ENCODE measurements at places on chromosomes 2 and 18.

GRCh38 chr18:1253827-1254226 is 349.2 kb downstream of the ADCYAP1 start:
- no peak for DNase-seq

GRCh38 chr2:6788614-6789013 is 77.1 kb downstream of the CMPK2 start:
- no peak for DNase-seq

- DNase-seq, result no peak
Measured at GRCh38 chr2:10045561-10046355, 2.4 kb downstream of the KLF11 start.

DNA sequence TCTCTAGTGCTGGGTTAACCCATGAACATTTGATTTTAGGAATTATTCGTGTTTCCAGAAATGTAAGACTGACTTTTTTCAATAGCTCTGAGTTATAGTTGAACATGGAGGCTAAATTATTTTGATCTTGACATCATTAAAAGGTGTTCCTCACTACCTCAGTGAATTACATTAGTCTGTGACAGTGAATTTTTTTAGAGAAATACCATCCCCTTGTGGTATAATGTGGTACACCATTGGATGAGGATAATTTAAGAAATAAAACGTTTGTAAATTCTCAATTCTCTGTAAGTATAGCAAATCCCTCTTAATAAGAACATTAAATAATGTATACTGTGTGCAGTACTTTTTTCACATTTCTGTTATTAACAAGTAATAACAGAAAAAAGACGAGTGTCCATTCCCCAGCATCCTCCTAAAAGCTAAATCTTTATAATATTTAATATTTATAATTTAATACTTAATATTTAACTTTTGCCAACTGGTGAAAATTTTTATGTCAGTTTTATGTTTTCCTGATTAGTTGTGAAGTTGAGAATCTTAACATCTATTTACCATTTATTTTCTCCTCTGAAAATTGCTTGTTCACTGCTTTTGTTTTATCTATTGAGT is 70.3 kb upstream of the CWC22 start:
- no peak for DNase-seq

DNA sequence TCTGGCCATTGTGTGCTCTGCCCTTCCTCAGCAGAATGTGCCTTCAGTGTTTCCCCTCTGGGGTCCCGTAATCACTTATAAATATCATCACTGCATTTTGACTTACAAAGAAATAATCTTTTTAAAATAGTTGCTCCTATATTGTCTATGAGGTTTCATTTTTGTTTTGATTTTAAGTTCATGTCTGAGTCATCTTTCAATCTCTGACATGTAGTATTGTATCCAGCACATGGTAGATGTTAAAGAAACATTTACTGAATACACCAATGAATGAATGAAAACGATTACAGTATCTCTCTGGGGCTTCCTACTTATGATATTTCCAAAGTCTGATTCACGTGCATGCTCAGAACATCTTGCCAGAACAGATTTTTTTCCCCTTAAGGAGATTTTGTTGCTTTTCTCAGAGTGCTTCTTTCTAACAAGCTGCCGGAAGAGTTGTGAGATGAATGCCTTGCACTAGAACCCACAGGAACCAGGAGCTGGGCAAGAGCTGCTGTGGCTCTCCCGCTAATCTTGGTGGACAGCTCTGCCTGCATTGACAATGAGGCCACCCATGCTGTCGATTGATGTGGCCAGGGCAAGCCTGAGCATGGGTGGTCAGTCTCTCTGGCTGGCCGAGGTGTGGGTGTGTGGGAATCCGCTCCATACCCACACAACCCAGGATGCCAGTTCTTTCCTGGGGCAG is 199.4 kb downstream of the CYRIA start:
- no peak for DNase-seq

DNA sequence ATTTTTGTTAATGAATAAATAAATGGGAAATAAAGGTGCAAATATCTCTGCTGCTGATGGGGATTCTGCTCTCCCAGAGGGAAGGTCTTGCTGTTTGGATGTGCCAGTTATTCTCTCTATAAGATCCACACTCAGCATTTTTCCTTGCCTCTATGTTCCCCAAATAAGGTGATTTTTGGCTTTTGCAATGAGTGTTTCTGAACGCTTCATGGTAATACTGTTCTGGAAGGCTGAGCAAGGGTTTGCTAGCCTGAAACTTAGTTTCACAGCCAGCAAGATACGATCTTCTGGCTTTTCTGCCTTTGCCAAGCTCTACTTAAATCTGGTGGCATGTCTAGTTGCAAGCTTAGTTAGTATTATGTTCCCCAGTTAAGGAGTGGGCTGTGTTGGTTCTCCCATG is 114.6 kb downstream of the LPIN1 start:
- DNase-seq, result no peak

GRCh38 chr2:225334514-225334913 is 65.0 kb upstream of the NYAP2 start:
- DNase-seq, result no peak

DNA sequence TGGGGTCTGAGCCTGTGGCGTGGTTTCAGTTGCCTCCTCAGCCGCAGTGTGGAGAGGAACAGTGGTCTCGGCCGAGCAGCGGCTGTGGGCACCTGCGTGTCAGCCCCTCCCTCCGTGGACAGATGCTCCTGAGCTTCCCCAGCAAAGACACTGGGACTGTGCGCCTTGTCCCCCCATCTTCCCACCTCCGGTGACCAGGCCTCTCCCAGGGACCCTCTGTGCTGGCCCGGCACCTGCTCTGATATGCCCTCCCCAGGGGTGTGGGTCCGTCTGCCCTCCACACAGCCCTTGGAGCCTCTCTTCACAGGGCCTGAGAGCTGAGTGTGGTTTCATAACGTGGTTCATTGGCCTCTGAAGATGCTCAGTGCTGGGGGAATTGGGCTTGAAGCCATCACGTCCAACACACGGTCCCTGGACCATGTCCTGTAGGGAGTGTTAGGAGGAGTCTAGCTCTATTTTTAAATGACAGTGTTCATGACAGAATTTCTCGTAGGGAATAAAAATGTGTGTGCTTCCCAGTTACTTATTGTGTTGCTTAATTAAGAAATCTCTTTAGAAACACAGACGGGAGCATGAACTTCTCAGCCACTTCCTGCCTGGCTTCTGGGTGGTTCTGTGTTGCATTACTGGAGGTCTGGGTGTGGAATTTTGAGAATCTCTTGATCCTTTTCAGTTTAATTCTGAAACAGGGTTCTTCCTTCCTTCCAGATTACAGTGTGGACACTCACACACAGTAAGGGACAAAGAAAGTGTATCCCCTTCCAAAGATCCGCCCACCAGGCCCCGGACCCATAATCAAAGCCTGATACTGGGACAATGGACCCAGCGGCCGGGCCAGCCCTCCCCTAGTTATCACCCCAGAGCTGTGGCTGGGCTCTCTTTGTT is 110.7 kb downstream of the NFATC1 start:
- DNase-seq, result no peak

GRCh38 chr2:128362176-128362888 is 43.7 kb upstream of the HS6ST1 start:
- no peak for DNase-seq

DNA sequence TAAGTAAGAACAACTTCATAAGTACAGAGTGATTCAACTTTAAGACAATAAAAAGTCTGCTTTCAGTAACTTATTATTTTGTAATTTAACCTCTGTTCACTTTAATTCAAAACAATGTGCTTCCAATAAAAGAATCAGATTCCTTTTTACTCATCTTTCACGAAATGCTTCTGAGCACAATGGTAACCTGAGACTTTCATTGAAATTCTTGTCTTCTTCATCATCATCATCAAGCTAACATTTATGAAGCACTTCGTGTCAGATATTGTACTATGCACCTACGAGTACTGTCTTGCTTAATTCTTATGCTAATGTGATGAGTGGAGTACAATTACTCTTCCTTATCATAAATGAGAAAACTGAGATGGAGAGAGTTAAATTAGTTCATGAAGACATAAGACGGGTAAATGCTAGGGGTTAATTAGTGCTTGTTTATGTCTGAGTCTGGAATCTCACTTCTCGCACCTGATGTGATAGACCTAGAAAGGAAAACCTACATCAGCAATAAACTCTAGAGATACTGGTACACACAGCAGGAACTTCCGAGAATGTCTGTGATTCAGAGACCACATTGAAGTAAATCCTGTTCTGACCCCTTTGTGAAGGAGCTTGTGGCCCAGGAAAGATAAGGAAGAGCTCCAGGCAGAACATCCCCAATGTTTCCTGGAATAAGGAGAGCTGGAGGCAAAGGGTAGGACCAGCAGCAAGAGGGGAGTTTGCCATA is 227.6 kb upstream of the ETAA1 start:
- DNase-seq, result no peak

GRCh38 chr2:179843541-179843940 is 17.9 kb downstream of the ZNF385B start:
- no peak for DNase-seq

DNA sequence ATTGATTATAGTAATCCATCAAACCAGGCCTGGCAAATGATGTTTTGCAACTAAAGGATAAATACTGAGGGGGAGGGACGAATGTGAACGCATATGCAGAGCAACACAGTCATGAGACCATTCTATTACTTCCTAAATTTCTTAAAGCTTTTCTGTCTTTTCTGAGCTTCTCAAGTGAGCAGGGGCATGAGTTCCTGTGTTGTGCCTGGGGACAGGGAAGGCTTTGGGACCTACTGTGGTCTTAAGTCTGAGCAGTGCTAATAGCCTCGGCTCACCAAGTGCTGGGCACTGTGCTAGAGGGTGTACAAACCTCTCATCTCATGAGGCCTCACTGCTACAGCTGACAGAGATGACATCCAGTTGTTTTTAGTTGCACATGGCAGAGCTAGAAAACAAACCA is 182.4 kb downstream of the NEDD4L start:
- no peak for DNase-seq

GRCh38 chr18:58829263-58829662 is 35.4 kb upstream of the ZNF532 start:
- no peak for DNase-seq

- no peak for DNase-seq
Measured at GRCh38 chr2:165594231-165594934, 124.9 kb downstream of the CSRNP3 start.

- DNase-seq, result no peak
Measured at GRCh38 chr2:230862292-230862691, 2.5 kb upstream of the ITM2C start.

DNA sequence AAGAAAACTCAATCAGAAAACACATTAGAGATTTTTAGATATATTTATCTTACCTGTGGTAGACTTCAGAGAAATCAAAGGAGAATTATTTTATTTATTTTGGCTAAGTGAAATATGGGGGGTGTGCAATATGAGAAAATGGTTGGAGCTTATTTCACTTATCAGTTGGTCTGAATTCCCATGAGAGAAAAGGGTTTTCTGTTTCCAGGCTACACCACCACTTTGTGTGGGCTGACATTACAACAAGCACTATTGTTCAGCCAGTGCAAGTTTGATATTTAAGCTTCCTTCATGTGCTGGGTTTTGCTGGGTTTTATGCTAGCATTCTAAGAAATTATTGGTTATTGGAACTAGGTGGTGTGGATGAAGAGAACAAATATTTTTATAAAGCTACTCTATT is 33.5 kb downstream of the RMND5A start:
- no peak for DNase-seq

GRCh38 chr18:2979871-2980790 is 32.8 kb downstream of the LPIN2 start:
- no peak for DNase-seq

DNA sequence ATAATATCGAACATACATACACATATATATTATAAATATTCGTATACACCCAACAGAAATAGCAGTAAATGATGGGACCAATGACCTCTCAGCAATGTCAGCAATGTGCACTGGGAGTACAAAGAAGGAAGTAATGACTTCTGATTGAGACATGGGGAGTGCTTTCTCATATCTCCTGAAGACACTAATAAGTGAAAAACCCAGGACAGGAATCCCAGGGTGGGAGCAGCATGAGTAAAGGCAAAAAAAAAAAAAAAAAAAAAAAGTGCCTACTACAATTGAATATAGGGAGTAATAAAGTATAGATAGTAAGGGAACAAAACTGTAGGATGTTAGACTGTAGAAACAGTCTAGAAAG is 491.3 kb downstream of the IRS1 start:
- no peak for DNase-seq

DNA sequence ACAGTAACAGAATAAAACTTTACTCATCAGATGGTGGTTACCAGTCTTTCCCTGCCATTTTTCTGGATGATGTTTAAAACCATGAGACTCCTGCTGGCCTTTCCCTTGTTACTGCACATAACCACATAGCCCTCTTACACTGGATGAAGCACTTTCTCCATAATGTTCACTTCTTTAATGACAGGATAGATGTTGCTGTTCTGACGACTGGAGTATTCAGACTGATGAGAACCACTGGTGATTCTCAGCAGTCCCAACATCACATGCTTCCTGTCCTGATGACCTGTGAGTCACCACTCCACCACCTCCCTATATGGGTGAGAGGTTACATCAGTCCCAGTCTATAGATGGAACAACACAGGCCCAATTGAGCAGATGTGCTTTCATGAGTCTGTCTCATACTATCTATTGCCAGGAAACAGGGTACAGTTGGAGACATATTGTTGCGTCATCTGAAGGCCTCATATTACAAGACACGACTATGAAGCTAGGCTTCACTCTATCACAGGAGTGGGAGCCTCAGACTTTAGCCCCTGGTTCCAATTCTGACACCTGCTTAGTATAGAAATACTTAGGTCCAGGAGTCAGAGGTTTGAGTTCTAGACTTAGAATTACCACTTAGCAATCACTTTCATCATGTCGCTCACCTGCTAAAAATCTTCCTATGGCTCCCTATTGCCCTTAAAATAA is 145.7 kb upstream of the KLF7 start:
- no peak for DNase-seq

DNA sequence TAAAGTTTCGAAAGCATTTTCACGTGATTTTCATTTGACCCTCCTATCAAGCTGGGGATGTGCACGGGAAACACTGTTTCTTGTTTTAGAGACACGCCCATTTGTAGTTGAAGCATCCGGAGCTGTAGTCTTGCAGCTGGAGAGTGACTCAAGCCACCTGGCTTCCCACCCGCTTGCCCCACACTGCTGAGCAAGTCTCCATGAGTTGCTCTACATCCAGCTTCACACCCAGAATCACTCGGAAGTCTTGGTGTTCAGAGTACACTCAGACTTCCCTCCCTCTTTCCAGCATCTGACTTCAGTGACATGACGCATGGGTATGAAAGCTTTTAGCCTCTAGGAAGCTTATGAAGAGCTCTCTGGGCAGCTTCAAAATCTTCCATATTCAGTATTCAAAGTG is 262.4 kb downstream of the NBAS start:
- no peak for DNase-seq

GRCh38 chr2:23565814-23566213 is 180.8 kb downstream of the KLHL29 start:
- no peak for DNase-seq

DNA sequence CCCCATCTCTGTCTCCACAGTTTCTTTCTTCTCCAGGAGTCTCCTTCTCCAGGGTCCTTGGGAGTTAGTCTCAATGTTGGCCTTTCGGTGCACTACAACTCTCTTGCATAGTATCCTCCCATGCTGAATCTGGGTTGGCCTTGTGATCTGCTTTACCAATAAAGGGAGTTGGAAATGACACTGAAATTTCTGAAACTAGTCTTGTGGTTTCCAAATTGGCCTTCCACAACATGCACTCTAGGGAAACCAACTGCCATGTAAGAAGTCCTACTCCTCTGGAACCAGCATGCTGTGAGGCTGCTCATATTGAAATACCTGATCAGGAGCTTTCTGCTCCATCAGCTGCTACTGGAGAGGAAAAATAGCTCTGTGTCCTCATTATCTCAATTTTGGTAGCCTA is 9.9 kb upstream of the ABHD3 start:
- DNase-seq, result no peak
